ENCODE measurements at places on chromosomes 4 and X. TPM values are rescaled to one million over a fixed set of nuclear protein-coding genes. Genes with fewer than 3 reads are reported as not detected.

HS6ST2 gene
- not detected for total RNA-seq

SLC10A4 gene
- total RNA-seq, result not detected

NEUROG2 gene
- 0.03 TPM for total RNA-seq

CXXC4 gene
- 0.56 TPM for total RNA-seq

SPANXN3 gene
- not detected for total RNA-seq

DNA sequence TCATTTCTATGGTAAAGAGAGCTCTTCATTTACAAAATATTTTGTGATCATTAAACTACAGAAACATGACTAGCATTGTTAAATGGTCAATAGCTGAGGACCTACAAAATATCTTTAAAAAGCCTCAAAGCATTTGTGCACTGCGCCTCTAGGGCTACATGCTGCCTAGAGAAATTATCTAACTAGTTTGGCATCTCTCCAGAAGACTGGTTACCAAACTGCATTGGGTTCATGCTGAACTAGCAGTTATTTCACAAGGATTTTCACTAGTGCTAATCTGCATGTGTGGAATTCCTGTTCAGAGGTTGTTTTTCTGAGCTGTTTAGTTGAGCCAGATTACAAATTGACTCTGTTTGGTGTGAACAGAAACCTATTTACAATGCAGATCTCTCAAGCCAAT lies 58.5 kb upstream of the PITX2 start:
- H3K4me3 ChIP-seq, result no peak overlapping the region
- no peaks in the 10 kb centered on the region for H3K4me1 ChIP-seq
- no peak overlapping the region for H3K27ac ChIP-seq
- DNase-seq, result no peak
- H3K36me3 ChIP-seq, result no peaks in the 10 kb centered on the region
- no peaks in the 10 kb centered on the region for H3K27me3 ChIP-seq

DNA sequence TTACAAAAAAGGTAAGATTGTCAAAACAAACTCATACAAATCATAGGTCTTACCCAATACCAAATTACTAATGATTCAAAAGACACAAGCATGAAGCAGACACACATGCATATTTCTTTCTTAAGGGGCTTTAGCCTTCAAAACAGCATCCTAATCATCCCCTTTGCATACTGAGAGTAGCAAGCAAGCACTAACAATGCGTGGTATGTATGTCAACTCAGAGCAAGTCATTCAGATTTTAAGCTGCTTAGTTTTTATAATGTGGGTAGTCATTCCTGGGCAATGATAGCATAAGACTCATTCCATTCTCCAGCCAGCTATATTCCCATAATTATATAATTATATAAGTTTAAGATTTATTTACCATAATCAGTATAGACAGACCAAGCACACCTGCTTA lies 219.6 kb downstream of the DKK2 start:
- no peaks in the 10 kb centered on the region for H3K4me1 ChIP-seq
- DNase-seq, result no peak
- H3K36me3 ChIP-seq, result no peaks in the 10 kb centered on the region
- no peak overlapping the region for H3K27ac ChIP-seq
- no peak overlapping the region for H3K4me3 ChIP-seq

GRCh38 chr4:108181704-108182103 lies 13.0 kb upstream of the LEF1 start:
- H3K4me3 ChIP-seq, result no peak overlapping the region
- H3K27ac ChIP-seq, result no peak overlapping the region
- no peaks in the 10 kb centered on the region for H3K27me3 ChIP-seq
- no peaks in the 10 kb centered on the region for H3K36me3 ChIP-seq
- DNase-seq, result no peak

DNA sequence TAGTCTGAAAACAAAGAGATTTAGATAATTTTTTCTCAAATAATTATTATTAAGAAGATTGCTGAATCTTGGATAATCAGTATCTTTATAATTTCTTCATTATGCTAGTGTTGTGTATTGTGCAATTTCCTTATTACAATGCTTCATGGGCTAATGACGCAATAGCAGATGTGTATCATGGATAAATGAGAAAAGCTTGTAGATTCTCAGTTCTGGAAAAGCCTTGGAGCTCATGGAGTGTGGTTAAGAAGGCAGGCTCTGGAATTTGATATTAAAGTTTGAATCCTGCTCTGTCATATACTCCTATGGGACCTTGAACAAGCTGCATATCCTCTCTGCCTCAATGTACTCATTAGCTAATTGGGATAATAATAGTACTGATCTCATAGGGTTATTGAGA lies 18.9 kb upstream of the CXCL8 start:
- H3K36me3 ChIP-seq, result no peaks in the 10 kb centered on the region
- DNase-seq, result no peak
- H3K4me3 ChIP-seq, result no peak overlapping the region
- H3K27ac ChIP-seq, result peak overlapping the region; percentile 19
- peaks cover 47% of the 10 kb centered on the region for H3K4me1 ChIP-seq

GRCh38 chr4:36152735-36153134 lies 91.6 kb downstream of the ARAP2 start:
- H3K27ac ChIP-seq, result no peak overlapping the region
- no peaks in the 10 kb centered on the region for H3K4me1 ChIP-seq
- DNase-seq, result no peak
- no peaks in the 10 kb centered on the region for H3K27me3 ChIP-seq
- no peak overlapping the region for H3K4me3 ChIP-seq

Data from SJSA1 (cell line).